COLO829 (cell line): ENCODE measurements at places on chromosomes 12 and 14.

- no peak for DNase-seq
Observed at GRCh38 chr12:80064951-80065350, 34.4 kb upstream of the OTOGL start.

DNA sequence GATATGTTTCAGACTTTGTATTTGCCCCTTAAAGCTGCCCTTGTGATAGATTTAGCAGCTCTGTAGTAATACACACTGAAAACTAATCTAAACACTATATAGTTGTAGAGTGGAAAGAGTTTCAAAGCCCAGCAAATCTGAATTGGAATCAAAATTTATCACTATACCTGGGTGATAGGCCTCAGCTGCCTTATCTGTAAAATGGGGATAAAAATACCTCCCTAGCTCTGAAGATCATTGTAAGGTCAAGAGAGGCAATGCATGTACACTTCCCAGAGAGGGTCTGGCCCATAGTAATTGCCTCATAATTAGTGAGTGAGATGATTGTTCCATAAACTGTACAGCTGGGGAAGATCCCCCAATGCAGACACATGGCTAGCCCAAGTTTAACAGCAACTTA lies 103.6 kb downstream of the IGF1 start:
- DNase-seq: no peak

- DNase-seq: peak; percentile 61
Observed at GRCh38 chr12:47686645-47687240, 19.1 kb downstream of the RPAP3 start.

- DNase-seq: no peak
Observed at GRCh38 chr12:57943438-57944080, 2.2 kb downstream of the ATP23 start.

- DNase-seq: no peak
Observed at GRCh38 chr14:30985796-30986195, 39.7 kb upstream of the AP4S1 start.

- DNase-seq: no peak
Observed at GRCh38 chr14:78104655-78105054, 65.5 kb upstream of the NRXN3 start.

- DNase-seq: no peak
Observed at GRCh38 chr12:23767834-23768233, 181.6 kb downstream of the SOX5 start.

GRCh38 chr14:106651016-106651415 lies 1124.6 kb downstream of the TMEM121 start:
- DNase-seq: no peak

DNA sequence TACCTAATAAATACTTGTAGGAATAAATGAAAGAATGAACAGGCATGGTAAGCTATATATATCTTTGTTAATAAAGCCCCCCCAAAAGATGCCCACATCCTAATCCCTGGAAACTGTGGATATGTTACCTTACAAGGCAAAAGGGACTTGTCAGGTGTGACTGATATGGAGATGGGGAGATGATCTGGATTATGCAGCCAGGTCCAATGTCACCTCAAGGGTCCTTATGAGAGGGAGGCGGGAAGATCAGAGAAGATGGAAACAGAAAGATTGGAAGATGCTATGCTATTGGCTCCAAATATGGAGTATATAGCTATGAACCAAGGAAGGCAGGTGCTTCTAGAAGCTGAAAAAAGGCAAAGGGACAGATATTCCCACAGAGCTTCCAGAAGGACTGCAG lies 3.4 kb downstream of the RBM19 start:
- DNase-seq: no peak

DNA sequence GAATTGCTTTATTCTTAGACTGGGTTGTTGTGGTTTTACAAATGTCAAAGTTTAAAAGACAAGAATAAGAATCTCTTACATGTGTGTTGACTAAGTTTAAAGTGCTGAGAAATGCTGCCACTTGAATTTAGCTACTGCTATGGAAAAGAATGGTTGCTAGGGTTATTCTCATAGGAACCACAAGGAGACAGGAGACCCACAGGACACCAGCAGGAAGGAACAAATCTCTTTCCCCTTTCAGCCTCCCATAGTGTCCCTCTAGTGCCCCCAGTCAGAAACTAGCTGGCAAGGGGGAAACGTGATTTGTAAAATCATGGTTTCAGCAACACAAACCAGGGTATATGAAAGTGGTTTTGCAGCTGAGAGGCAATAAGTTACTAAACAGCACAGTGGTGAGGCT lies 102.7 kb downstream of the ST8SIA1 start:
- no peak for DNase-seq

DNA sequence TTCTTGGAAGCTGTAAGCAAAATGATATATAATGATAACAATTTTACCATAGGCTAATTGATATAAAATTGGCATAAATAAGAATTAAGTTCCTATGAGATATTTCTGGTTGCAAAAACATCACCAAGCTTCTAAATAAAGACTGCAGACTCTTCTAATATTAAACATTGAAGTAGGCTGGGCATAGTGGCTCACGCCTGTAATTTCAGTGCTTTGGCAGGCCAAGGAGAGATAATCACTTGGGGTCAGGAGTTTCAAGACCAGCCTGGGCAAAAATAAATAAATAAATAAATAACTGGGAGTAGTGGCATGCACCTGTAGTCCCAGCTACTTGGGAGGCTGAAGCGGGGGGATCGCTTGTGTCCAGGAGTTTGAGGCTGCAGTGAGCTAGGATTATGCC lies 71.8 kb downstream of the NPAS3 start:
- DNase-seq: no peak

GRCh38 chr12:47218191-47218654 lies 138.5 kb upstream of the AMIGO2 start:
- DNase-seq: no peak

DNA sequence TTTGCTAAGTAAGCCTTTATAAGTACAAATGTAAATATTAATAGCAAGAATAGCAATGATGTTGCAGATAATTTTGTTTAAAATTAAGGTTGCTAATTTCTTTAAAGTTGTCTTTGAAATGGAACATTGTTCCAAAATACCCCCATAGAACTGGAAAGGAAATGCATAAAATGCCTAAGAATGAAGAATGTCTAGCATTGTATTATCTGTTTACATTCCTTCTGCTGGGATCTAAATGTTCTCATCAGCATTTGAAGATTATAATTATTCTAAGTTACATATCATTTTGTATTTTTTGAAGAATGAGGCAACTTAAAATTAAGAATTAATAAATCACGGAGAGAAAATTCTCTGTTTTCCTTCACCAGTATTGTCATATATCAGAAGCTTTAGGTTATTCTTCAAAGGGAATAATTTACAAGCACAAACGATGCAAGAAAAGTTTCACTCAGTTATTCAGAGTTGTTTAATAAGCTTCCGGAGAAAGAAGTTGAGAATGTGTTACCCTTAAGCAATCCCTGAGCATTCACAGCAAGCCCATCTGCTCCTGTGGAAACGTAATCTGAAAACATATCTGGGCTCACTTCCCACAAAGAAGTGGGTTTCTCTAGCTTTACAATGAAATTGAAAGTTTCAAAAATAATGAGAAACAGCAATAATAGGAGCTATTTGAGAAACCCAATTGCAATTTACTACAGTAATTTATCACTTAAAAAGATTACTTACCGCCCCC lies 21.3 kb downstream of the SLC6A15 start:
- peak; percentile 33 for DNase-seq

GRCh38 chr12:89475203-89475990 lies 49.2 kb downstream of the GALNT4 start:
- DNase-seq: no peak

- no peak for DNase-seq
Observed at GRCh38 chr14:93163564-93163963, 21.1 kb downstream of the MOAP1 start.
